ENCODE measurements at places on chromosomes 1 and 21. TPM values are rescaled to one million over a fixed set of nuclear protein-coding genes. Genes with fewer than 3 reads are reported as not detected.

DNA sequence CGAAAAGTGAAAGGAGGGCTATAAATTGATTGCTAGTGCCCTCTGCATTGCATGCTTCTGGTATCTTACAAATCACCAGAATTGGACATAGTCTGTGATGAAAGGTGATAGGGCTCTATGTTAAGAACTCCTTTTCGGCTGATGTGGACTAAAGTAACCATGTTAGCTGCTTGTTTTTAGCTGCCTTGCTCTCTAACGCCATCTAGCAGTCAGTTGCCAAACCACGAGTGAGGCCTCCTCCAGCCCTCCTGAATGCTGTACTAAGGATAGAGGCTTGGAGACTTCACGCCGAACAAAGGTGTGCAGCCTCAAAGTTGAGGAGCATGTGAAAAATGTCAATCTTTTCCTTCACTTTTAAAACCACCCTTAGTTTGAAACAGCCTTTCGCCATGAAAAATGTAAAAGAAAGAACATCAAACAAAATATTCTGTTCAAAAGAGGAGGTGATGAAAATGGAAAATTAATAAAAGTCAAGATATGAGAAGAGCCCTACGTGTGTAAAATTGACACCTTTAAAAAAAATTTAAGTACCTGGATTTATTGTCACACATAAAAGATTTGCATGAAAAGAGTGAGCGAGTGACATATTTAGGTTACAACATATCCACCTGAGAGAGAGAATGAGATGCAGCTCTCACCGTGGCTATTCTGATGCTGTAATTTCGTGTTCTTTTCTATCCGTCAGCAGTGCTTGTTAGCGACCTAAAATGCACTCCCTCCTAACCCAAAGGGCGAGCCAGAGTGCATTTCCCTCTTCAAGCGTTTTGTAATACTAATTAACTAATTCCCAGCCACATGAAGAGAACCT lies 8.1 kb downstream of the LRRC53 start:
- DNase-seq: peak; percentile 12

DNA sequence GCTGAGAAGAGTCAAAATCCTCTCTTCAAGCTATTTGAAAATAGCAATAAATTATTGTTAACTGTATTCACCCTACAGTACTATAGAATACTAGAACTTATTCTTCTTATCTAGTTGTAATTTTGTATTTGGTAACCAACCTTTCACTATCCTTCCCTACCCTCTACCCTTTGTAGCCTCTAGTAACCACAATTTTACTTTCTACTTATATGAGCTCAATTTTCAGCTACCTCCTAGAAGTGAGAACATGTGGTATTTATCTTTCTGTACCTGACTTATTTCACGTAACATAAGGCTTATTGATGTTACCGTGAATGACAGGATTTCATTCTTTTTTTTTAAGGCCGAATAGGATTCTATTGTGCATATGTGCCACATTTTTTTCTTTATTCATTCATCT lies 30.0 kb downstream of the ZC3H11B start:
- DNase-seq: no peak

GRCh38 chr21:31254131-31254530 lies 89.9 kb downstream of the TIAM1 start:
- no peak for DNase-seq

GRCh38 chr1:98296681-98297080 lies 364.8 kb upstream of the SNX7 start:
- no peak for DNase-seq

- no peak for DNase-seq
These were observed 1757.9 kb downstream of the BRINP3 start for GRCh38 chr1:188719735-188720134.

- no peak for DNase-seq
These were observed 5.2 kb upstream of the FTCD start for GRCh38 chr21:46160657-46160906.

DNA sequence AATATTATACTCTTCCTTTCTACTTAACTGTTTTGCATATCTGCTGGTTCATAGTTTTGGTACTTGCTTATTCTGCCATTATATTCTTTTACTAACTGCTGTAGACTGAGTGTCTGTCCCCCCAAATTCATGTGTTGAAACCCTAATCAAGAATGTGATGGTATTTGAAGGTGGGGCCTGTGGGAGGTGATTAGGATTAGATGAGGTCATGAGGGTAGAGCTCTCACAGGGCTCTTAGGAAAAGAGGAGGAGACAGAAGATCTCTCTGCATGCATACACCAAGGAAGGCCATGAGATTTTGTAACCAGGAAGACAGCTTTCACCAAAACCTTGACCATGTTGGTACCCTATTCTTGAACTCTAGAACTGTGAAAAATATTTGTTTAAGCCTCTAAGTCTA lies 354.1 kb upstream of the B3GALT2 start:
- no peak for DNase-seq

DNA sequence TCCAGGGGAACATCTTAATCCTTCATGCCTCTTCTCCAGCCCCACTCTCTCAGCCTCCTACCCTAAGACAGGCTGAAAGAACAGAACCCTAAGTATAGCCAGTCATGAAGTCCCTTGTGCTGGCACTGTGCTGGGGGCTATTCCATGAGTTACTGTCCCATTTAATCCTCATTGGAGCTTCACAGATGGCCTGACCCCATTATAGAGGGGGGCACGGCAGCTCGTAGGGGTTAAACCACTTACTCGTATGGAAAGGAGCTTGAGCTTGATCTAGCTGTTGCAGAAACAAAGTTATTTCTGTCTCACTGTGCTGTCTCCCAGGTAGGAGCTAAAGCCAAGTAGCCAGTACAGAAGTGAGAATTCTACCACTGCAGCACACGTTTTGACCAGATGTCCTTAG lies 203.2 kb upstream of the COA6 start:
- no peak for DNase-seq

Gene ZNF648
- total RNA-seq: not detected

Gene CD34
- 0.03 TPM for total RNA-seq

Gene LRRC3
- 1.4 TPM for total RNA-seq

Gene RHBDL2
- total RNA-seq: not detected
